Right renal cortex interstitium (tissue), 3 donors: ENCODE measurements at places on chromosomes 11 and 22. TPM values are rescaled to one million over a fixed set of nuclear protein-coding genes. Genes with fewer than 3 reads are reported as not detected.

GRCh38 chr11:119491753-119492510 lies 69.0 kb upstream of the THY1 start:
- no peak for DNase-seq

GRCh38 chr11:76838678-76839068 lies 22.0 kb upstream of the ACER3 start:
- DNase-seq = no peak

GRCh38 chr11:35182317-35182939 lies 43.5 kb downstream of the CD44 start:
- DNase-seq = no peak

- DNase-seq = no peak
These were observed 12.0 kb downstream of the CCND1 start for GRCh38 chr11:69652999-69653398.

DNA sequence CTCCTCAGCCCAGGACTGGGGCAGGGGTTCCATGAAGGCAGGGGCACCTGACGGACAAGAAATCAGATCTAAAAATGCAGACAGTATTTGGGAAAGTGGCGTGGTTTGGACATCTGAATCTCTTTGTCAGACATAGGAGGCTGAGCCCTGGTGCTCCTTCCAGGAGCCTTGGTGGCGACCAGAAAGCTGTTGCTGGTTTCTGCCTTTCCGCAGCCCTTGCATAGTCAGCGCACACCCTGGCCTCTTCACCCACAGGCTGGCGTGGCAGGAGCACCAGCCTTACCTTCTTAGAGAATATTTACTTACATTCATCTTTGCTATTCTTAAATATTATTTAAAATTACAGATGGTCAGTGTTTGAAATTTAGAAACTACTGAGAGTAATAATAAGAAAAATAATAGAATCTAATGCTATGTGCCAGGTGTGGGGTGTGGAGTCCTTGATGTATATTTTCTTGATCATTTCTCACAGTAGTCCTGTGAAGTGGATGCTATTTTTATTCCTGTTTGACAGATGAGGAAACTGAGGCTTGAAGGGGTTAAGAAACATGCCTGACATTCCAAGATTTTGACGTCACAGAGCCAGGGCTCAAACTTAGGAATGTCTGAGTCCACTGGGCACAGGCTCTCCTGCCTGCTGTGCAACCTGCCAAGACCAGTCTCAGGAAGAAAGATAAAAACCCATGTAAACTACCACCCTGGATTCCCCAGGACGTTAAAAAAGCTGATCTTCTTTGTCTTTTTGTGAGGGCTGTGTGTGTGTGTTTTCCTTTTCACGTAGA lies 51.6 kb downstream of the TBC1D22A start:
- no peak for DNase-seq

DNA sequence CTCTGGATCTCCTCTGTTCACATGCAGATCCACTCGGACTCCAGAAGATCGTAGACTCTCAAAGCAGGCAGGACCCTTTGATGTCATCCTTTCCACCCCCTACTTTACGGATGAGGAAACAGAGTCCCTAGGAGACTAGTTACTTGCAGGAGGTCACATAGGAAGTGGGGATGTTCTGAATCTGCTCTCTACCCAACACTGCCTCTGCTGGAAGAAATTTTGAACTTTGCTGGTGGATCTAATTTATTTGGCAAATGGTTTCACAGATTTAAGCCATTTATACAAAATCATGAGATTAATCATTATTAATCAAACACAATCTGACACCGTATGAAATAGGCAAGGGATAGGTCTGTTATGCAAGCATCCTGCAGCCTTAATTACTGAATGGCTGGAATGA lies 55.0 kb upstream of the USP47 start:
- no peak for DNase-seq

DNA sequence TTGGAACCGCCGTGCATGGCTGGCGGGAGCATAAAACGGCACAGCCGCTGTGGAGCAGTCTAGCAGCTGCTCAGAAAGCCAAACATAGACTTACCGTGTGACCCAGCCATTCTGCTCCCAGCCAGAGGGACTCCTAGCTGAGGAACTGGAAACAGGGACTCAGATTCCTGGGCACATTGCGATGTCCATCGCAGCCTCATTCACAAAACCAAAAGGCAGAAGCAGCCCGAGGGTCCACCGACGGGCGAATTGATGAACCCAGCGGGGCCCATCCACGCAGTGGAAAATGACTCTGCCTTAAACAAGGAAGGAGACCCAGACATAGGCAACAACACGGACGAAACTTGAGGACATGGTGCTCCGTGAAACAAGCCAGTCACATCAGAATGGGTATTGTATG lies 5.7 kb upstream of the MUC5B start:
- no peak for DNase-seq

GRCh38 chr11:123429336-123429735 lies 733 bp upstream of the GRAMD1B start:
- DNase-seq = no peak

DNA sequence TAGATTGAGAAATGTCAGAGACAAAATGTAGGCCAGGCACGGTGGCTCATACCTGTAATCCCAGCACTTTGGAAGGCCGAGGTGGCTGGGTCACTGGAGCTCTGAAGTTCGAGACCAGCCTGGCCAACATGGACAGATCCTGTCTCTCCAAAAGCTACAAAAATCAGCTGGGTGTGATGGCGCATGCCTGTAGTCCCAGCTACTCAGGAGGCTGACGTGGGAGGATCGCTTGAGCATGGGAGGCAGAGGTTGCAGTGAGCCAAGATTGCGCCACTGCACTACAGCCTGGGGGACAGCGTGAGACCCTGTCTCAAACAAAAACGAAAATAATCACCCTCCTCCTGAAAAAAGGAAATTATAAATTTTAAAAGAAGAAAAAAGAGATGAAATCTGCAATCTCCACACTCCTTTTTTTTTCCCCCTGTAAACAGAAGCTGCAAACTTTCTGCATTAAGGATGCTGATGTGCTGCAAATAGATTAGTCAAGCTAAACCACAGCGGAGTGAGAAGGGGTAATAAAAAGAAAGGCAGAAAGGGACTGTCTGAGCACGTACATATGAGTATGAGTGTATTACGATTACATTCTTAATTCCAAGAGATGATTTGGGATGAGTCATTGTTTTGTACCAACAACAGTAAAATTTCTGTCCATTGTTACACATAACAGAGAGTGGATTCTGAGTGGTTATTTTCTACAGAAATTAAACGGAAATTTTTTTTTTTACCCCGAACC lies 87.3 kb downstream of the SIK3 start:
- no peak for DNase-seq

GRCh38 chr22:48782326-48782725 lies 1045.3 kb downstream of the BRD1 start:
- DNase-seq = no peak

GRCh38 chr11:45556851-45557707 lies 108.3 kb downstream of the CHST1 start:
- DNase-seq = no peak

DNA sequence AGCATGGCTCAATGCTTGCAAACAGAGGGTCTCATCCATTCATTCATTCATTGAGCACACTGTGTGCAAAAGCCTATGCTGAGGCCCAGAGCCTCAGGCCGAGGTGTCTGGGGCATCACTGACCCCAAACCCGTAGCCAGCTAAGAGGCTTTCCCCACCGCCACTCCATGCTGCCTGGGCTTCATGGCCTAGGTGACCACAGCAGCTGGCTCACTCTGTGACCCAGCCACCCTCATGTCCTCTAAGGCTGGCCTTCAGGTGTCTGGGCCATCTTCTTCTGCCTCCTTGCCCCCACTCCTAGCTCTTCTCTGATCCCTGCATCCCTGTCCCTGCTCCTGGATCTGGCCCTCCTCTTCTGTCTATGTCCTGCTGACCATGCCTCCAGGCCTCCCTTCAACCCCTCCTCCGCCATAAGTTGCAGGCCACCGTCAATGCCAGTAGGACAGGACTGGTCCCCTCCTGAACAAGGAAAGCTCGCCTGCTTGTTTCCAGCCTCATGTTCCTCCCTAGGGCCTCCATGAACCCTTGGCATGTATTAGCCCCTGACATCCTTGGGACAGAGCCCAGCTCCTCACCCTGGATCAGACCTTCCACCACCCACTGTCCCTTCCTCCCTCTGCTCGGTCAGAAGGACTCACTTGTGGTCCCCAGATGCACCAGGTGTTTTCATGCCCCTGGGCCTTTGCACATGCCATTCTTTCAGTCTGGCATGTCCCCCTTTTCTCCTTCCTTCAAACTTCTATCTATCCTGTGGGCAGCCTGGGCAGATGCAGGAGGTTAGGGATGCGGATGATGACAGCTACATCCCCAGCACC lies 92.8 kb downstream of the MYEOV start:
- DNase-seq = no peak

DNA sequence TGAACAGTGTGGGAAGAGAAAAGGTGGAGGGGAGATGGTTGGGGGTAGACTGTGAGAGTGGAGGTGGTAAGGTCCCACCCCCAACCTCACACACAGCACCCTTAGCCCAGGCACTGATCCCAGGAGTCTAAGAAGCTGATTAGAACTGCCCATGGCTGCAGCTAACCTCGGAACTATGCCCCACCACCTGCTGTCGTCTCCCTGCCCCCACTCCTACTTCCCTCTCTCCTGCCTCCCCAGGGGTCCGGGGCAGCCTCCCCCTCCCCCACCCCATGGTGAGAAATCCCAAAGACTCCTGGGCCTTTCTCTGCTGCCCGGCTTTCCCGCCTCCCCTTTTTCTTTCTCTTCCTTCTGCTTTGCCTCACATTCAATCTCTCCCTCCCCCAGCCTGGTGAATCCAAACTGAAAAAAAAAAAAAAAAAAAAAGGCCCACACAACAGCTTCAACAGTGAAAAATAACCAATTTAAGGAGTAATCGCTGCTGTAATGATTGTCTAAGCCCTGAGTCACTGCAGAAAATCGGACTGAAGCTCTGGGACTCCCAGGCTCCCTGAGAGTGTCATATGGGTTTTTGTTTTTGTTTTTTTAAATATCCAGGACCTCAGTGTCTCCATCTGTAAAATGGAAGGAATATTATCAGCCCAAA lies 9.6 kb upstream of the TP53I11 start:
- no peak for DNase-seq

DNA sequence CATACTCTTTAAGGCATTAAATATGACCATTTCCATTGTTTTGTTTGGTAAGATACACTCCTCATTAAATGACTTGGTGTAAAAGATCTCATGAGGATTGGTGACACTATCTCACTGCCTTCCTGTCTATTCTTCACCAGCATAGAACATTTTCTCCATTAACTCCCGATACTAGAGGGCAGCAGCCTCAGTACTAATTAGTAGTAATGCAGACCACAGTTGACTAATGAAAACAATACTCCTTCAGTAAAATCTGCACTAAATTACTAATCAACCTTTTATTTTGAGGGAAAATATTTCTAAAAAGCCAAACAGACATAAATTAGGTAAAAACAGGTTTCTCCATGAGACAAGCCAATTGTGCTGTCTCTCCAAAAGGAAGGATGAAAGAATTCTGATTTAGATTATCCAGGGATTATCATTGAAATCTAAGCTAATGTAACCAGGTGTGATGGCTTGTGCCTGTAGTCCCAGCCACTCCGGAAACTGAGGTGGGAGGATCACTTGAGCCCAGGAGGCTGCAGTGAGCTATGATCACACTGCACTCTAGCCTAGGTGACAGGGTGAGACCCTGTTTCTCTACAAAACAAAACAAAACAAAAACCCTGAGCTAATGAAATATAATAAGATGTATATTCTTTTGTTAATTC lies 9.4 kb downstream of the PGM2L1 start:
- DNase-seq = peak; percentile 44

DNA sequence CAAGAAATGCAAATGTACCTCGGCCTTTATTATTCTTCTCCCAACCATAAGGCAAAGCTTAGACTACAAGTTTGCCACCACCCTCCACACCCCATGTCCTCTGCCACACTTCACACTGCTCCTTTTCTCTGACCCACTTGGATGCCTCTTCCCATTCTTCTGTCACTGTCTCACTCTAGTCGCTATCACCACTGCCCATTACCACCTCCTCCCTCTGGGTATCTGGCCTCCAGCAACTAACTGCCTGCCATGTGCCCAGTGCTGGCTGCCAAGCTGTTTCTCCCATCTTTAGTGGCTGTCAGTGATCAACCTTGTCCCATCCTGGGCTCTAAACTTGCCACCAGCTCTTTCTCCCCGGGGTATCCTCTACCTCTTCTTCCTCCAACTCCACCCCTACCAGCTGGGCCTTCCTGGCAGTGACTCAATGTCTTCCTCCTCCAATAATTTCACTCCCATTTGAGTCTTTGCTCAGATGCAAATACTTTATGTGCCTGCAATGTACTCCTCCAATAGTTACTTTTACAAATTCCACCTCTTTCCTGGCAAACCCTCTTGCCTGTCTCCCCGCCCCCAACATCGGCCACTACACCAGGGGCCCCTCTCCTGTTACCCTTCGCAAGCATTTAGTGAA lies 20.1 kb upstream of the KDM2A start:
- DNase-seq = no peak

- DNase-seq = no peak
These were observed 60.8 kb upstream of the FAM181B start for GRCh38 chr11:82794490-82794889.

DNA sequence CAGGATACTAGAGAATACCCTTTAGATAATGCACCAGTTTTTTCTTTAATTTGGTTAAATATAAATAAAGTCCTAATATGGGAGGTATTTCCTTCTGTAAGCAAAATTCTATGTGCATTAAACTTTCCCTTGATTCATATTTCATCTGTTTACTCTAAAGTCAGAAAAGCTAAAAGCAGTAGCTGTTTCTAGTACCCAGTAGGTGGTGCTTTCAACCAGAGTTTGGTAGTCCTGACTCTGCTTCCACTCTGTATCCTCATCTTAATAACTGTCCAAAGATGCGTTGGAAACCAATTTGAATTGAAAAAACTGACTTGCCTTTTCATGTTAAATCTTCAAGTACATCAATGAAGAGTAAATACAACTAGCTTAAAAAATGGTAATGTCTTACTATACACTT lies 1065.2 kb downstream of the JRKL start:
- DNase-seq = no peak

GRCh38 chr22:47400701-47401591 lies 638.5 kb downstream of the TBC1D22A start:
- DNase-seq = no peak

- DNase-seq = no peak
These were observed 477 bp downstream of the ZBTB16 start for GRCh38 chr11:114059984-114060391.

Gene NNMT
- polyA plus RNA-seq = 0.80 TPM

Gene ADM2
- polyA plus RNA-seq = 4.1 TPM

Gene GRIA4
- 0.72 TPM for polyA plus RNA-seq

Gene B3GAT1
- 3.3 TPM for polyA plus RNA-seq

Gene DRD4
- polyA plus RNA-seq = 1.4 TPM

Gene TYR
- polyA plus RNA-seq = 0.08 TPM

Gene MN1
- 9.6 TPM for polyA plus RNA-seq

Gene GGT1
- polyA plus RNA-seq = 51.4 TPM

Gene TRPT1
- polyA plus RNA-seq = 42.5 TPM

Gene NXPE1
- polyA plus RNA-seq = 0.06 TPM

Gene TP53AIP1
- 1.0 TPM for polyA plus RNA-seq

Gene SYNGR1
- 18.0 TPM for polyA plus RNA-seq

Gene OR5B21
- polyA plus RNA-seq = not detected

Gene LDHAL6A
- 1.2 TPM for polyA plus RNA-seq

Gene PANX2
- polyA plus RNA-seq = 1.5 TPM

Gene GRAP2
- 1.4 TPM for polyA plus RNA-seq

Gene APOBEC3H
- not detected for polyA plus RNA-seq

Gene EXPH5
- polyA plus RNA-seq = 3.7 TPM

Gene IL17REL
- 0.03 TPM for polyA plus RNA-seq

Gene KRTAP5-9
- 0.33 TPM for polyA plus RNA-seq

Gene CENPM
- polyA plus RNA-seq = 10.9 TPM

Gene ZP1
- not detected for polyA plus RNA-seq
